Retinal pigment epithelial cell (primary cell): ENCODE measurements at places on chromosomes 12 and 14.

DNA sequence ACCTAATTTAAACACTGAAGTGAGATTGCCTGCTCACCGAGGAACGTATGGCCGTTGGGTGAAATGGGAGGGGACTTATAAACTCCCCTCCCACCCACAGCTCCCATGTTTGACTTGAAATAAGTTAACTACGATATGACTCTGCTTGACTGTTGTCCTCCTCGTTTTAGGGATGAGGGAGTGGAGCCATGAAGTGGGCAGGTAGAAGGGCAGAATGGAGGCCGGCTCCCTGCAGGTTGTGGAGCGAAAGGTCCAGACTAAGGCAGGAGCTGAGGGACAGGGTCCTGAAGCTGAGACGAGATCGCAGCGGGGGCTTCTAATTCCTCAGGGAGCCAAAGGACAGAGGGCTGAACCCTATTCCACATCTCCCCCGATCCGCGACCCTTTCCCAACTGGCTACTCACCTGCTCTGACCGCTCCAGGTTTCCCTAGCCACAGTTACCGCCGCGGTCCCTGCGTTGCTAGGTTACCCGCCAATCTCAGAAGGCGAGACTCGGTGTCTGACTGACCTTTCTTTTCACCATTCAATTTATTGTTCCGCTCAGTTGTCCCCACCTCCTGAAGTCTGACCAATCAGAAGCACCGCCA is 577 bp upstream of the TPCN1 start:
- no peak for DNase-seq

GRCh38 chr14:24442240-24443052 is at the start of gene SDR39U1:
Gene SDR39U1 (minus strand): TSS chr14:24442776. CDS start chr14:24442769, 7 bp downstream.
- peak; percentile 94 for DNase-seq

DNA sequence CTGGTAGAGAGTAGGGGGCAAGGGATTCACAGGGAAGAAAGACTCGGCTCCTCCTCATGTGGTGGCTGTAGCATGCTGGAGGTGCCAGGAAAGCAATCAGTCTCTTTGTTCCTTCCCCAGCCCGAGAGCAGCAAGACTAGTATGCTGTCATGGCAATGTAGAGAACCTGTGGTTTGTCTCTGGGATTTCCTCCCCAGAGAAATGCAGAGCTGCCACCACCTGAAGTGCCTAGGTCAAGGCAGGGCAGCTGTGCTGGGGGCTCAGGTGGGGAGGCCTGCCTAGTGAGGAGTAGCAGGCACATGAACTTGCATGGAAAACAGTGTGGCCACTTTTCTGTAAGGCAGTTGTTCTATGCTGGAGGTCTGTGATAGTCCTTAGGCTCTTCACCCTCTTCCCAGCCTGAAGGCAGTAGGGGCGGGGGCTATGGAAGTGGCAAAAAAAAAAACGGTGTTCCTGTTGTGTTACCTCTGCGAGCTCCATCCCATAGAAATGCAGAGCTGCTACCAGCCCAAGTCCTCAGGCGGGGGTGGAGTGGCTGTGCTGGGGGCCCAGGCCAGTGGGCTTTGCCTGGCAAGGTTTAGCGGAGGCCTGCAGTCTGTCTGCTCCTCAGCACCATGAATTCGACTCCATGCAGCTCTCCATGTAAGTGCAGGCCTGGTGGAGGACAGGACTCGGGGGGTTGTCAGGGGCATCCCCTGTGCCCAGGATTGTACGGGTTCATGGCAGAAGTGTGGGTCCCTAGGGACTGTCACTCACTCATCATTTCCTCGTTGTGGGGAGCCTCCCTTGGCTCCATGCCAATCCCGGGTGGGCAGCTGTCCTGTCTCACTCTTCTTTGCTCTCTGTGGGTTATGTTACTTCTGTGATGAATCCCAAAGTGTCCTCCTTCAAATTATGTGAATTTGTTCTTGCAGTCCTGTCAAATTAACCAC is 4.1 kb upstream of the CLEC4D start:
- DNase-seq: no peak

GRCh38 chr14:33401311-33401710 is 462.6 kb downstream of the NPAS3 start:
- no peak for DNase-seq

DNA sequence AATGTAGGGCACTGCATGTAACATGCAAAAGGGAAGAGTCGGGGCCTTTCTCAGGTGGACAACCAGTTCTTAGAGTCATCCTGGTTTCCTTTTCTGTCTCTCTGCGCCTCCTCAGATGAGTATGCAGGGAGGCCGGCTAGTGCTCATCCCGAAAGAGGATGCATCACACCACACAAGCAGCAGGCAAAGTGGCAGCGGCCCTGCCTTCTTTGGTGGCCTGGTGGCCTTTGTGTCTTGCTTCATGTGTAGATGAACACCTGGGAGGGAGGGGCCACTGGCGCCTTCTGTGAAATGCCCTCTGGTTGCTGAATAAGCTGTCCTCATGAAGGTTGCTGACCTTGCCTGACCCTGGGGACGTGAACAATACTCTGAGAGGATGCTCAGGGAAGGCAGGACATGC is 18.0 kb downstream of the SLC24A4 start:
- DNase-seq: no peak

DNA sequence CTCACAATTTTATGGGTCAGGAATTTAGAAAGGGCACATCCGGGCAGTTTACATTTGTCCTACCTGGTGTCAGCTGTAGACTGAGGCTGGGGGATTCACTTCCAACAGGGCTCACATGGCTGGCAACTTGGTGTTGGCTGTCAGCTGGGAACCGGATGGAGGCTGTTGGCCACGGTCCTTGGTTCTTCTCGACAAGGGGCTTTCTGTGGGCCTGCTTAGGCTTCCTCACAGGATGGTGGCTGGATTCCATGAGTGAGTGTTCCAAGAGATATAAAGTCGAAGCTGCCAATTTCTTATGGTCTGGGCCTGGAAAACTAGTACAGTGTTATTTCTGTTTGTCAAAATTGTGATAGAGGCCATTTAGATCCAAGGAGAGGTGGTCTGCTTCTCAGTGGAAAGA is 127.9 kb downstream of the PTCSC3 start:
- no peak for DNase-seq

- peak; percentile 42 for DNase-seq
Observed at GRCh38 chr12:74889563-74890236, 319.9 kb downstream of the KCNC2 start.

DNA sequence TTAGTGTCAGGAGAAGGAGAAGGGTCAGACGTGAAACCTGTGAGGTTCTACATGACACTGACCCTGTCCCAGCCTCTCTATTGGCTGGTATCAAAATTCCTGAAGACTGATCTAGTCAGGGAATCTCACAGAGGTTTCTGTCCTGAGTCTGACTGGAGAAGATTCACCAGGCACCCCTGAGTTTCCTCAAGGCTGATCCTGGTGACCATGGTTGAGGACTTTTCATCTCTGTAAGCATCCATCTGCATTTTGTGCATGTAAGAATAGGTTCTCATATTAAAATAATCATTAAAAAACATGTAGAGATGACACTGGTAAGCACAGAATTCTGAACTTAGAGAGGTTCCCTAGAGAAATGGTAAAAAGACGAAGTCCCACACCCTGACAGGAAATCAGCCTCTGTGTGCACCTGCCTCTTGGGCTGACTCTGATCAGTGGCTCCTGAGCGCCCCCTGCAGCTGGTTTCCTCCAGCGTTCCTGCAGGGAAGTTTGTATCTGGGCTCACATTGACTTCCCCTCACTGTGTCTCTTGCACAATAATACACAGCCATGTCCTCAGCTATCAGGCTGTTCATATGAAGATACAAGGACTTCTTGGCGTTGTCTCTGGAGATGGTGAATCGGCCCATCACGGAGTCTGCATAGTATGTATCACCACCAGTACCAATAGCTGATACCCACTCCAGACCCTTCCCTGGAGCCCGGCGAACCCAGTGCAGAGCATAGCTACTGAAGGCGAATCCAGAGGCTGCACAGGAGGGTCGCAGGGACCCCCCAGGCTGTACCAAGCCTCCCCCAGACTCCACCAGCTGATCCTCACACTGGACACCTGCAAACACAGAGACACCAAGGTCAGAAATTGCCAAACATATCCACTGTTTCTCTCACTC is 991.9 kb downstream of the TMEM121 start:
- DNase-seq: no peak

DNA sequence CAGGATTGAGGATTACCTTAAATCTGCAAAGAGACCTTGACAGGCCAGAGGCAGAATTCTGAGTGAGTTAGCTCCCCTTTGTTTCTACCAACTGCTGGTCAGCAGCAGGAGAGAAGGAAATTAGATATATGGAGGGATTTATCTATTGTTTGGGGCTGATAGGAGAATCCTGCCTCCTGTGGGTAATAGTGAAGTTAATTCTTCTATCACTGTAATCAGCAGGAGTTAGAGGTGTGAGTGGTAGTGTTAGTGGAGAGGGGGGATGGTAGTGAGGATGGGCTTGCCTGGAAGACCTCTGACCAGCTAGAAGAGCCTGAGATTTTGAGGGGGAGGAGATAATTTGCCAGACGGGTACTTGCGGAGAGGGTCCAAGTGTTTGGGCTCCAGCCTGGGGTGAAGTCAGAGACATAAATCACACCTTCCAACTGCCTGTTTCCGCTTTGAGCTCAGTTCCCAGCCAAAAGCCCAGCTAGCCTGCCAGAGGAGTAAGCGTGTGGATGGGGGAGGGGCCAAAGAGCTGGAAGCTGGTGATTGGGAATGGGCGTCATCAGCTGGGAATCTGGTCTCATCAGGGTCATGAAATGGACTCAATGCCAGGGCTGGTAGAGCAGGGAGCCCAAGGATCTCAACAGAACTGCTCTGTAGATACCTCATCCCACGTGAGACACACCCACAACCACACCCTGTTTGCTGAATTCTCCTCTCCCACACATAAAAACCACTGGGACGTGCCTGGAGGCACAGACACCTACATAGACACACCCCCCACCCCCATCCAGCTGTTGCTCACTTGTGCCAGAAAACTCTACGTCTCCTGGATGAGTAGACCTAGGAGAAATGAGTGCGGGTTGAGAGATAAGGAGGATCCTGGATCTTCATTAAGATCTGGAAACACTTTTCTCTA is 13.1 kb upstream of the ITGA5 start:
- no peak for DNase-seq

DNA sequence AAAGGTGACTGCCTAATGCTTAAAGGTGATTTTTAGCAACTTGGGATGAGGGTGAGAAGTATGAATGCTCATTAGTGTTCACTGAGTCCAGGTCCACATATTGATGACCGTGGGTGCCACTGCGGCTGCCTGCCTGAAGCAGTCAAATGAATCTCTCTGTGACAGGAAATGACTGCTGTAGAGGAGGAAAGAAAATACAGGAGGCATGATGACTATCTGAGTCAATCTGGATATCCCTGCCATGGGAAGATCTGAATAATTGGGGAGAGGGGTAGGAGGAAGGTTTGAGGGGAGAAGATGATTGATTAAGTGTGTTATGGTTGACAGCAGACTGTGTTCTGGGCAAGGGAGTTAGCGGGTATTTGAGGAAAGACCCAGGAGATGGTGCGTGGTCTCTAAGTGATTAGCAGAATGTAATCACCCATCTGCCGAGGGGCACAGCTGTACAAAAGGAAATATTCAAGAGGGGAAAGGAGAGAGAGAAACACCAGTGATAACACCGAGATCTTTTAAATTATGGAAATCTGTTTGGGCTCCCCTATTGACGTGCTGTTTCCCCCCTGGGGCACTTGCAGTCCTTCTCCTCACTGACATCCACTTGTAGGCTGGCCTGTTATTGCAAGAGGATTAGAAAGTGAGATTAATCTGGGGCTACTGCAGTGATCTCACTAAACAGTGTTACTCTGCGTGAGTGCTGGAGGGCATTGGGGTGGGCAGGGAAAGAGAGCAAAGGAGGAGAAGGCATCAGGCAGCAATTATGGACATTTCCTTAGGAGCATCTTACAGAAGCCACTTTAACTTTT is 97.7 kb downstream of the AKAP6 start:
- DNase-seq: no peak

DNA sequence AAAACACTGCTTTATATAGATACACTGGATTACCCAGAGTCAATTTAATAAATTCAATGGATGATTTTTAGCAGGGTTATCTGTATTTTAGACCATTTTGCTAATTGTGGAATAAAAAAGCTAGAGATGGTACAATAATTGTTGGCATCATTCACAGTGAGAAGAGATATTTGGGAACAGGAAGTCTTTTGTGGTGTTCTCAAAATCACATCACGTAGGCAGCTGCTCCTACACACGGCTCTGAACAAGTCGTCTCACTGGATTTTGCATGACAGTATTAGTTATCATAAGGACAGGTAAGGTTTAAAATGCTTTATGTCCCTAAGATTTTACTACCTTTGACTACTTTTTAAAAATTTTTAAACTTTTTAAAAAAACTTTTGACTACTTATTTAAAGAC is 52.0 kb downstream of the PAPLN start:
- no peak for DNase-seq
